ENCODE measurements at places on chromosomes 13 and 19.

GRCh38 chr19:33795370-33796163 is 1.1 kb upstream of the KCTD15 start:
- peak; percentile 78 for DNase-seq

DNA sequence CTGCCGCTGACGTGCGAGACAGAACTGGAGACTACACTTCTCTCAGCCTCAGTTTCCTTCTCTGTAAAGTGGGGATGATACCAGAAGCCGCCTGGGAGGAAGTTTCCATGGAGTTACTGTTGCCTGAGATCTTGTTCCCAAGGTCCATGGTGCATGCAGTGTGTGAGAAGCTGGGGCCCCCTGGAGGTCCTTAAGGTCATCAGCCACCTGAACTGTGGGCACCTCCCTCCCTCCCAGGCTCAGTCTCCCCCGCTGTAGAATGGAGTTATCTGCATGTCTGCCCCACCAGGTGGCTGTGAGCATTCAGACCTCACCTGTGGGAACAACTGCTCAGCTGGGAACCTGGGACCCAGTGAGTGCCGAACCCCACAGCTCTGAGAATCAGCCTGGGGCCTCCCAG is 2.7 kb downstream of the CRX start:
- DNase-seq, result no peak

GRCh38 chr19:8641908-8642547 is 11.6 kb downstream of the NFILZ start:
- peak; percentile 51 for DNase-seq

DNA sequence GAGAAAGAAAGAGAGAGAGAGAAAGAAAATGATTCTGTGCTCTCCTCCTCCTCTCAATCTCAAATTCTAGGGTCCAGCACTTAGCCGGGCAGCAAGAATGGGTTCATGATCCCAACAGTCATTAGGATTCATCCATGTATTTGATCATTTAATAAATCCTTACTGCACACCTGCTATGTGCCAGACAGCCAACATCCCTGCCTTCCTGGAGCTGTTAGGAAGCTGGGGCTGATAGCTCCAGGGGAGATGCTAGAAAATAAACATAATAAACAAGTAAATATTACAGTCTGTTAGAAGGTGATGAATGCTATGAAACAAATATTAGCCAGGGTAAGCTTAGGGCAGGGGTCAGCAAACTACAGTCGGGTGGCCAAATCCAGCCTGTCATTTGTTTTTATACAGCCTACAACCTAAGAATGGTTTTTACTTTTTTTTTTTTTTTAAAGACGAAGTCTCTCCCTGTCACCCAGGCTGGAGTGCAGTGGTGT is 9.9 kb upstream of the ACP7 start:
- no peak for DNase-seq

DNA sequence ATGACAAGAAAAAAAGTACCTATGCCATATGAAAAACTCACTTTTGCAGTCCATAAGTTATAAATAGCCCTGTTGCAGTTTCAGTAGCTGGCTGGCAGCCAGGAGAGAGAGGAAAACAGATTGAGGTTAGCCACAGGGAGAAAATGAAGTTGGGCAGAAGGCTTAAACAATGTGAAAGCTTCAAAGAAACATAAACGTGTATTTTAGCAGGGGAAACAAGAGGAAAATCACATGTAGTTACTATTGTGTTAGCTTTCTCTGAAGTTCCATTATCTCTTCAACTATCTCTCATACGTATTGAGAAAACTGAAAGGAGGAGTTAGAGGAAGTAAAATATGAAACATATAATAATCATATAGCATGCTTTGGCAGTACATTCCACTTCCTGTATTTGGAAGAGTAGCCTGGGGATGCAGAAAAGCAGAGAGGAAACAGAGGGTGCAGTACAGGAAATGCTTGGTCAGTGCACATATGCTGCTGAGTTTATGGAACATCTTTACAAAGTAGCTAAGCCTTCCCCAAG is 1551.1 kb downstream of the EFNB2 start:
- no peak for DNase-seq

DNA sequence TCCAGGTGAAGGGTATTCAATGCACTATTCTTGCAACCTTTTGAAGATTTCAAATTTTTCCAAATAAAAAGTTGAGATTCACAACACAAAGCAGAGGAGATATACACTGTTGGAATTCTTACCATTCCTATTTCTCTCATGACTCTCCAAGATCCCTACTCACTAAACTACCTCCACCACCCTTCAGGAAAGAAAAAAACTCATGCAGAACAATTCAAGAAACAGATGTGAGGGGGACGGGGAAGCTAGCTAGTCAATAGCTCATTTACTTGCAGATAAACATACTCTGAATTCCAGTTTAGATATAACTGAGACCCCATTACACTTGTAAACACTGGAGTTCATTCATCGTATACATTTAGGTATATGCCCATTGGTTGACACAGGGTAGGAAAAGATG is 90.0 kb upstream of the SERP2 start:
- no peak for DNase-seq

GRCh38 chr13:80050252-80050651 is 290.7 kb downstream of the SPRY2 start:
- DNase-seq, result no peak

GRCh38 chr19:7395360-7396066 is 46.8 kb downstream of the ARHGEF18 start:
- DNase-seq, result no peak

DNA sequence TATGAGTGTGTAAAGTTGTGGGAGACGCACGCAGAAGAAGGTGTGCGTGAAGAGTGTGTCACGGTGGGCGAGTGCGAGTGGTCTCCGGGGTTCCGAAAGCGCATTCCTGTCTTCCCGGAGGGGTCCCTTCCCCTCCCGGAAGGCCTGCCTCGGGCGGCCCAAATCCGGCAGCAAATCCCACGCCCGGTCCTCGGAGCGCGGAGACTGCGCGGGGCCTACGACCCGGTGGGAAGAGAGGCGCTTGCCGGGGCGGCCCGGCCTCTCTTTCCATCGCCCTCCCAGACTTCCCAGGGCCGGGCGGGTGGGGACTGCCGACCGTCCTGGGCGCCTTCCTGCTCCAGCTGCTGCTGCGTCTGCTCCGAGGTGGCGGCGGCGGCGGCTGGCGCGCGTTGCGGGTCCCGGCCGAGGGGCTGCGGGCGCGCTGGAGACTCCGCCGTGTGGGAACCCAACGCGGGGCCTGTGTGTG is 2.1 kb downstream of the ZIC5 start:
- no peak for DNase-seq

DNA sequence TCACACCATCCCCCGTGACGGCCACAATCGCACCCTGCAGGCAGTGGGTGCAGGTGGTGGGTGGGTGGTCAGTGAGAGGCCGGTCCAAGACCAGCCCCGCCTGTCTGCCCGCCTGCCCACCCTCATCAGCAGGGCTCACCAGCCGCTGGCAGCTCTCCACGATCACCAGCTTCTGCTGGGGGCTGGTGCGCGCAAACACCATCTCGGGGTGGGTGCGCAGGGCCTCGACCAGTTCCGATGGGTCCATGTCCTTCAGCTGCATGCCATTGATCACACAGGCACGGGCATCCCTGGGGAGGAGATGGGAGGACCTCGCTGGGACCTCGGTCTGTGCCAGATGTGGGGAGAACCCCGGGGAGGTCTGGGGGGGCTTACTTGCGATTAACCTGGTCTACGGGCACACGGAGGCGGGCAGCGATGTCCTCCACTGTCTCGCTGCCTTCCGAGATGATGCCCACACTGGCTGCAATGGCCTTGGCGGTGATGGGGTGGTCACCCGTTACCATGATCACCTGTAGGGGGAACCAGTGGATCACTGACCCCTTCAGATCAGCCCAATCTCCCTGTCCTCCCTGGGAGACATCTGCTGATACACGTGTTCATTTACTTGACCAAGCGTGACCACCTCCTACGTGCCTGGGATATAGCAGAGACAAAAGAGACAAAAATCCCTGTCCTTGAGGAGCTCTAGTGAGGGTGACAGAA is 8.0 kb downstream of the ATP4A start:
- DNase-seq, result no peak

DNA sequence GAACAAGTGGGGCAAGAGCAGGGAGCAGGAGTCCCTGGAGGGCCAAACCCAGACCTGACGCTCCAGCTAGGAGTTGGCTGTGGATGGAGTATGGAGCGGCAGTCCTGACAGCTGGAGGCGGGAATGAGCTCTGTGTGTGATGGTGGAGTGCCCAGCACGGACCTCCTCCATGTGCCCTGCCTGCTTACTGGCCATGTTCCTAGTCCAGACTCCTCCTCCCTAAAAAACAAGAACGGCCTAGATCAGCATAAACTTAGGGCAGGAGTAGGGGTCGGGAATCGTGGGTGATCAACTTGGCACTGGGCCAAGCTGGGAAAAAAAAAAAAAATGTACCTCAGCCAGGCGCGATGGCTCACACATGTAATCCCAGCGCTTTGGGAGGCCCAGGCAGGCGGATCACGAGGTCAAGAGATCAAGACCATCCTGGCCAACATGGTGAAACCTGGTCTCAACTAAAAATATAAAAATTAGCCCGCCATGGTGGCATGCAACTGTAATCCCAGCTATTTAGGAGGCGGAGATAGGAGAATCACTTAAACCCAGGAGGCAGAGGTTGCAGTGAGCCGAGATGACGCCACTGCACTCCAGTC is 29.5 kb downstream of the LTBP4 start:
- no peak for DNase-seq

DNA sequence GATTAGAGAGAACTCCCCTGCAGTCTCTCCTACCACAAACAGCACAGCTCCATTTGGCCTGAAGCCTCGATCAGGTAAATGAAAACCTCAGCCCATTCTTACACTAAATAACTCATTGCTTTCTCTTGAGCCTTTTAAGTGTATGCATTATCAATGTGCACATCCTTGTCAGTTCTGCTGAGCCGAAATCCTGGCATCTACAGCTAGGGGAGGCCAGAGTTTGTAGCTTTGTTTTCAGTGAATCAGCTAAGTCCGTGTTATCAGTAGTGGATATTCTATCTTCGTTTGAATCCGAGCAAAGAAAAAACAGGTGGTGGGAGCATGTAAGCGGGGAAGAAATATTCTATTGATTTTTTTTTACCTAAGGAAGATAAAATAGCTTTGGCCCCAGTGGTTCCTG is 84.4 kb downstream of the ESD start:
- DNase-seq, result no peak

- no peak for DNase-seq
Observed at GRCh38 chr19:29540114-29540513, 14.3 kb downstream of the VSTM2B start.
